ENCODE measurements at places on chromosomes 1 and 21.

DNA sequence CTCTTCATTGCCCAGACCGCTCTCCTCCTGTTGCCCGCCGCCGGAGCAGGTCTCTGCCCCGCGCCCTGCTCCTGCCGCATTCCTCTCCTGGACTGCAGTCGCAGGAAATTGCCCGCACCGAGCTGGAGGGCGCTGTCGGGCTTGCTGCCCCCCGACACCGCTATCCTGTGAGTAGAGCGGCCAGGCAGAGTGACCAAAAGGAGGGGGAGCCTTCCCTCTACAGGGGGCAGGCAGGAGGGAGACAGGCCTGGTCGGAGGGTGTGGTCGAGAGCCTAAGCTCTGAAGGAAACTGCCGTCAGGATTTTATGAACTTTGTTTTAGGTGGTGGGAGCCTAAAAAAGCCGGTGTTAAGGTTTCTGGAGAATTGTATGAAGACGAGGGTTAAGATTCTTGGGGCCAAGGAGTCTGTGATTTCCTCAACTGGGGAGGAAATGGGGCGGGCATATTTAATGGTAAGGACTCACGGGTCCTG lies 517 bp downstream of the LRIG2 start:
- peak; percentile 50 for DNase-seq

GRCh38 chr1:37274486-37274885 lies 199.9 kb upstream of the ZC3H12A start:
- DNase-seq = no peak

- no peak for DNase-seq
Measured at GRCh38 chr1:89200663-89201062, 1.9 kb upstream of the GBP4 start.

DNA sequence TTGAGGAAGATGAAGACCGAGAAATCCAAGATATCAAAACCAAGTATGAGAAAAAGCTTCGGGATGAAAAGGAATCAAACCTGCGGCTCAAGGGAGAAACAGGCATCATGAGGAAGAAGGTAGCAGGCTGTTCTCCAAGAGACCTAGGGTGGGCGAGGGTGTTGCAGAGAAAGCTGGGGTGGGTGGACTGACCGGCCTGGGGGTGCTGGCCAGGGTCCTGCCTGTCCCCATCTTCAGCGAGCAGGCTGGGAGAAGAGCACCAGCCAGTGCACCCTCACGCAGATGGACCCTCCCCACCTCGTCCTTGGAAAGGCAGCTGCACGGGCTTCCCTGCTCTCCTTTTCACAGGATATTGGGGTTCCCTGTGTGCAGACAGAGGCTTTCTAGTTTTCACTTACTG lies 46.9 kb upstream of the TMEM125 start:
- DNase-seq = no peak

DNA sequence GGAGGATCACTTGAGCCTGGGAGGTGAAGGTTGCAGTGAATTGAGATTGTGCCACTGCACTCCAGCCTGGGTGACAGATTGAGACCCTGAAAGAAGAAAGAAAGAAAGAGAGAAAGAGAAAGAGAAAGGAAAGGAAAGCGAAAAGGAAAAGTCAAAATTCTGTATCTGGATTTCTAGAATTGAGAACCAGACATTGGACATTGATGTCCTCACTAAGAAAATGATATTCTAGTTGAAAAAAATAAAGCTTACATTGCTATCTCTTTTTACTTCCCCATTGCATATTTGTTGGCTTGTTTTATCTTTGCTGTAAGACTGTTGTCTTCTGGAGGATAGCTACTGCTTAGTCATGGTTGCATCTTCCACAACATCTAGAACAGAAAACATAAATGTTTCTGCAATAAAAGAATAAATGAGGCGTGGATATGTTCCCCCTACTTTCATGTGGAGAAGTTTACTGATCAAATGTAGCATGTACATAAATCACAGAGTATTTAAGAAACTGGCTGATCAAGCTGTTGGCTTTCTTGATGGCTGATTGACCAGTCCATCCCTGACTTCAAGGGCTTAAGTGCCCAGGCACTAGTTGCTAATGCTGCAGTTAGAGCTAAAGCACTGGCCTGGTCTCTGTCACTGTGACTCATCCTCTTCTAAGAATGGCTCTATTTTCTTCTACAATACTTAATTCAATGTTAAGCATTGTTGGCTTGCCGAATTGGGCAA lies 17.7 kb downstream of the CD53 start:
- no peak for DNase-seq

GRCh38 chr1:54342742-54343687 lies 63.2 kb downstream of the SSBP3 start:
- DNase-seq = no peak

- no peak for DNase-seq
Measured at GRCh38 chr1:7136166-7136953, 351.1 kb downstream of the CAMTA1 start.

Data from SHP77 (cell line).